ENCODE measurements at places on chromosomes 5 and 9.

DNA sequence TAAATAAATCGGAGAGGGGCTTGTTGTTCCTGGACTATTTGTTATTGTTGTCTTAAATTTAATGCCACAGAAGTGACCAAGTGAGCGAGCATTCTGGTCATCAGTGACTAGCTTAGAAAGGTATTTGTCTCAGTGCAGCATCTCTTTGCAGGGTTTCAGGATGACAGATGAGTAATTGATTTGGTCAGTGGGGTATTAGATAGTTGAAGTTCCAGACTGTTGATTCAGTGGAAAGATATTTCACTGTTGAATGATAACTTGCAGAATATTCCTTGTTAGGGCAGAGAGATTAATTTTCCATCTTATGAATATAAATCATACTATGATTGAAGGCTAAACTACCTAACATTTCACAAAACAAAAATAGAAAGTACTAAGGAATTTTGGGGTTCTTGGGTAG lies 122.4 kb downstream of the TRIO start:
- no peaks in the 10 kb centered on the region for H3K27me3 ChIP-seq
- no peak overlapping the region for H3K27ac ChIP-seq
- no peaks in the 10 kb centered on the region for H3K36me3 ChIP-seq
- H3K4me1 ChIP-seq: peaks cover 16% of the 10 kb centered on the region

GRCh38 chr5:16726538-16726946 lies 109.7 kb upstream of the RETREG1 start:
- H3K4me3 ChIP-seq: no peak overlapping the region
- no peak overlapping the region for H3K27ac ChIP-seq
- H3K27me3 ChIP-seq: no peaks in the 10 kb centered on the region
- H3K4me1 ChIP-seq: no peaks in the 10 kb centered on the region

- H3K27me3 ChIP-seq: no peaks in the 10 kb centered on the region
- no peak overlapping the region for H3K27ac ChIP-seq
- no peaks in the 10 kb centered on the region for H3K36me3 ChIP-seq
- H3K4me3 ChIP-seq: no peak overlapping the region
- DNase-seq: no peak
These were observed 32.0 kb downstream of the OR2V1 start for GRCh38 chr5:181098762-181099601.

GRCh38 chr9:1048231-1048619 lies 1.9 kb upstream of the DMRT2 start:
- no peaks in the 10 kb centered on the region for H3K36me3 ChIP-seq
- H3K4me1 ChIP-seq: peaks cover 7% of the 10 kb centered on the region
- no peak overlapping the region for H3K27ac ChIP-seq

GRCh38 chr5:82295144-82295543 lies 17.0 kb upstream of the RPS23 start:
- no peaks in the 10 kb centered on the region for H3K4me1 ChIP-seq
- no peak for DNase-seq
- H3K27ac ChIP-seq: no peak overlapping the region
- no peaks in the 10 kb centered on the region for H3K27me3 ChIP-seq

- H3K4me1 ChIP-seq: peaks cover 20% of the 10 kb centered on the region
- H3K4me3 ChIP-seq: no peak overlapping the region
- H3K27ac ChIP-seq: peak overlapping the region; percentile 45
- H3K36me3 ChIP-seq: peaks cover 13% of the 10 kb centered on the region
These were observed 15.3 kb downstream of the PCDHGC5 start for GRCh38 chr5:141504216-141504615.

- peak overlapping the region; percentile 28 for H3K27ac ChIP-seq
- no peaks in the 10 kb centered on the region for H3K27me3 ChIP-seq
- H3K36me3 ChIP-seq: peaks cover 38% of the 10 kb centered on the region
- DNase-seq: no peak
- peaks cover 19% of the 10 kb centered on the region for H3K4me1 ChIP-seq
- H3K4me3 ChIP-seq: no peak overlapping the region
These were observed 25.1 kb downstream of the MACROH2A1 start for GRCh38 chr5:135373736-135374515.

DNA sequence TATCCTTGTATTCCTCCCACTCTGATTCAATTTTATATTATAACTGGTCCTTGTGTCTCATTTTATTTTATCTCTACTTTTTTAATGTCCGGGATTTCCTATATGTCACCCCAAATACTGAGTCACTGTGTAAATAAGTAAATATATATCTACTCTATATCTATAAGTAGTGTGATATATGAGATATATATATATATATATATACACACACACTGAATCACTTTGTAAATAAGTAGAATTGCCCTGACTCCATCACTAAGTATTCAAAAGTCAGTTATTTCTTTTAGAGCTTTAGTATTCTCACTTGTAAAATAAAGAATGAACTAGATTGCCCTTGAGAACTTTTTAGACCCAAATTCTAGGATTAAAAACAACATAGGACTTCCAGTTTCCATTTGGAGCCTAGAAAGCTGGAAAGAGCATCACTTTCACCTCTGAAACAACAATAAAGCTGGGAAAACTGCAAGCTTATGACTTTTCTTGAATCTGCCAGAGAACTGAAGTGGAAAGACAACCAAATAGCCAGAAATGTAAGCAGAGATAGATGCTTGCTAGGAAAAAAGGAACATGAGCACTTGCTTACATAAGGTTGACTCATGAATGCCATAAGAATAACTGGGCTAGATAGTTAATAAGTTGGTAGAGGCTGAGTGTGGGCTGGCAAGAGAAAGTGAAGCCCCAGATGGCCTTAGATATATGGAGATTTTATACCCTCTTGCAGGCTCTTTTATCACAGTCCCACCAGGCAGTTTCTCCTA lies 171.1 kb upstream of the TLX3 start:
- H3K4me1 ChIP-seq: no peaks in the 10 kb centered on the region
- DNase-seq: no peak
- H3K27me3 ChIP-seq: no peaks in the 10 kb centered on the region
- no peaks in the 10 kb centered on the region for H3K36me3 ChIP-seq
- no peak overlapping the region for H3K4me3 ChIP-seq

- H3K36me3 ChIP-seq: no peaks in the 10 kb centered on the region
- DNase-seq: no peak
- no peak overlapping the region for H3K4me3 ChIP-seq
- no peak overlapping the region for H3K27ac ChIP-seq
- H3K4me1 ChIP-seq: no peaks in the 10 kb centered on the region
- H3K27me3 ChIP-seq: no peaks in the 10 kb centered on the region
These were observed 36.3 kb upstream of the SHISAL2B start for GRCh38 chr5:64653766-64654560.

GRCh38 chr5:102628441-102629175 lies 126.5 kb upstream of the PAM start:
- no peaks in the 10 kb centered on the region for H3K36me3 ChIP-seq
- peak; percentile 66 for DNase-seq
- H3K27me3 ChIP-seq: no peaks in the 10 kb centered on the region
- no peak overlapping the region for H3K4me3 ChIP-seq
- no peaks in the 10 kb centered on the region for H3K4me1 ChIP-seq
- peak overlapping the region; percentile 64 for H3K27ac ChIP-seq

DNA sequence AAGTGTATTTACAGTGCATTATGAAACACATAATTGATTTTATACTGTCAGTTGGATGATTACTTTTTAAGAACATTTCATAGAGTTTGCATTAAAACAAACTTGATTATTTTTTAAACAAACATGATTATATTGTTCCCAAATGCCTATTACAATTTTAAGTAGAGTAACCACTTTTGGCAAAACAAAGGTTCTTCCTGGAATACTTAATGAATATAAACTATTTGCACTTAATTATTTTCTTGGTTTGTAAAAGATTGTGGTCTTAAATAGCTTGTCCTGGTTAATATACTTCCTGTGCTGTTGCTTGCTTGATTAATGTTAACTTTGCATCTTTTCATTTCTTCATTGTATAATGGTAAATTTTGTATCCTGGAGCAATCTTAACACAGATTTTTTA lies 180.0 kb downstream of the CDH12 start:
- H3K36me3 ChIP-seq: no peaks in the 10 kb centered on the region
- DNase-seq: no peak
- H3K4me3 ChIP-seq: no peak overlapping the region

- H3K27ac ChIP-seq: no peak overlapping the region
- DNase-seq: no peak
- H3K27me3 ChIP-seq: no peaks in the 10 kb centered on the region
These were observed 85.1 kb downstream of the MED27 start for GRCh38 chr9:131994364-131995125.

DNA sequence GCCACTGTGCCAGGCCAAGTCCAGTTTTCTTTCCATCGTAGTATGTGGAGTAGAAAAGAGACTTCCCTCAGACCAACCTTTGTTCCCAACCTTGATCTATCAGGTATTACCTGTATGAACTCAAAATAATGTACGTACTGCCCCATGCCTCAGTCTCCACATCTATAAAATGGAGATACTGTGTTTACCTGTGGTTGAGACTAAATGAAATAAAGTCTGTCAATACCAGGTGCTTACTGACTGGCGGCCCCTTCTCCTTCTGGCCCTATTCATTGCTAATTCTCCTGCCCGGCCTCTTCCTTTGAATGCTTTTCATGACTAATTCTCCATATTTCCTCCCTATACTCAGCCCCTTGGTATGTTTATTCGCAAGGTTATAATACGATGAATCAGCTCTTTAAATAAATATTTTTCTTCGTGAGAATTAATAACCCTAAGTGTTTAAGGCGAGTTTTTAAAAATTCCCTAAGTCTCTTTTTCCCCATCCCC lies 89.6 kb upstream of the BASP1 start:
- DNase-seq: no peak
- peaks cover 3% of the 10 kb centered on the region for H3K4me1 ChIP-seq
- H3K27me3 ChIP-seq: no peaks in the 10 kb centered on the region
- H3K4me3 ChIP-seq: peak overlapping the region; percentile 21
- H3K36me3 ChIP-seq: no peaks in the 10 kb centered on the region
- H3K27ac ChIP-seq: peak overlapping the region; percentile 33

DNA sequence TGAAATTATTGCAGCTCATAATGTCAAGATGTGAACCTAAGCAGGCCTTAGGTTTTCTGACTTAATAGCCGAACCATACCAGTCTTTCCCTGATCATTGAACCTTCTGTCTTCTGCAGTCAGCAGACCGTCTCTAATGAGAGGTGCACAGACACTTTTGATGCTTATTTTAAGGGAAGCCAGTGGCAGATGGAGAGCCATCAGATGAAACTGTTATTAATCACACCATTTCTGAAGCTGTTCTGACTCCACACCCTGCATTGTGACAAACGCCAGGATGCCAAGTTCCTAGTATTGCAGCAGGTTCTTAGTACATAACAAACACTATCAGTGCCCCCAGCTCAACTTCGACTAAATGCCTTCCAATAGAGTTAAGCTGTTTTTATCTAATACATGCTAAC lies 43.0 kb downstream of the PIK3R1 start:
- H3K27me3 ChIP-seq: no peaks in the 10 kb centered on the region
- peak overlapping the region; percentile 47 for H3K27ac ChIP-seq
- H3K4me3 ChIP-seq: no peak overlapping the region
- no peak for DNase-seq
- no peaks in the 10 kb centered on the region for H3K36me3 ChIP-seq
- peaks cover 5% of the 10 kb centered on the region for H3K4me1 ChIP-seq

All from ascending aorta (tissue), 2 donors.